HAP-1 (cell line): ENCODE measurements at places on chromosomes 3 and 15.

DNA sequence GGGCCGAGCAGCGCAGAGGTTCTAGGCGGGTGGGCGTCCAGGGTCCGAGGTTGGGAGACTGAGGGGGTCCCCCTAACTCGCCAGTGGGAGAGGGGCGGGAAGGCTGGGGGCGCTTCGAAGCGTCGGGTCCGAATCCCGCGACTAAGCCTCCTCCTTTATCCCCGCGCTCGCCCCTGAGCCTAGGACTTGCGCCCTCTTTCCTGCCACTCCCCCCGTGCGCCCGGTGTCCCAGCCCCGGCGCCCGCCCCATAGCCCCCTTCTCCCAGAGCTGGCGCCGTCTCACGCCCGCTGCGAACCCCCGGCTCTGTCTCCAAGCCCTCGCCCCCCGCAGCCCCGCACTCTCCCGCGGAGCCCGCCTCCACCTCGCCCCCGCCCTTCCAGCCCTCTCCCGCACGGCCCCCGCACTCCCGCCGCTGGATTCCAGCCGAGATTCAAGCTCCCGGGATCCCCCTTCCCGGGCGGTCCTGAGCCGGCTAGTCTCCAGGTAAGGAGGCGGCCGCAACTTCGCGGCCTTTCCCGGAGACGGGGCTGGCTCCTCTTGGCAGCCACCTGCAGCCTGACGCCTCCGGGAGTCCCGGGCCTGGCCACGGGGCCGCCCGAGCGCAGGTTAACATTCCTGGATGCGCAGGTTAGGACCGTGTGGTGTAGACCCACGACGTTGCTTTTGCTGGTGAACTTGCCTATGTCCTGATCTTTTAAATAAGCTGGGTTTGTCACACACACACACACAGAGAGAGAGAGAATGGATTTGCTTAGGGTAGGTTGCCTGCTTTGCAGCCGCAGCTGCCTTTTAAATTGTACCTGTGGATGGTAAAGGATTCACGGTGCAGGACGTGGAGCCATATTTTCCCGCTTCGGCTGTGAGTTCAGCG is 563 bp downstream of the PXYLP1 start:
- DNase-seq, result no peak

GRCh38 chr3:37144806-37145205 is 29.6 kb downstream of the LRRFIP2 start:
- no peak for DNase-seq

DNA sequence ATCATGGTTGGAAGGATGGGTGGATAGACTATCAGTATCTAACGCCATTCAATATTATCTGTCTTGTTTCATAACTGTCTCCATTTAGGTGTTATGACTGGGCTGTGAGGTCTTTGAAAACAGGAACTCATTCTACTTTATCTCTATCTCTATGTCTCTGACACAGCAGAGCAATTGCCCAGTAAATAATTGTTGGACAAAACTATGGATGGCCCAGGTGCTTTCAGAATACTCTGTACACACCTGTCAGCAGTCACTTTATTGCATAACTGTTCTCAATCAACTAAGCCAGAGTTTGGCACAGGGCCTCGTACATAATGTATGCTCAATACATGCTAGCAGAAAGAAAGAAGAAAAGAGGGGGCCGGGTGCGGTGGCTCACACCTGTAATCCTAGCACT is 210.3 kb downstream of the OPA1 start:
- DNase-seq, result no peak

DNA sequence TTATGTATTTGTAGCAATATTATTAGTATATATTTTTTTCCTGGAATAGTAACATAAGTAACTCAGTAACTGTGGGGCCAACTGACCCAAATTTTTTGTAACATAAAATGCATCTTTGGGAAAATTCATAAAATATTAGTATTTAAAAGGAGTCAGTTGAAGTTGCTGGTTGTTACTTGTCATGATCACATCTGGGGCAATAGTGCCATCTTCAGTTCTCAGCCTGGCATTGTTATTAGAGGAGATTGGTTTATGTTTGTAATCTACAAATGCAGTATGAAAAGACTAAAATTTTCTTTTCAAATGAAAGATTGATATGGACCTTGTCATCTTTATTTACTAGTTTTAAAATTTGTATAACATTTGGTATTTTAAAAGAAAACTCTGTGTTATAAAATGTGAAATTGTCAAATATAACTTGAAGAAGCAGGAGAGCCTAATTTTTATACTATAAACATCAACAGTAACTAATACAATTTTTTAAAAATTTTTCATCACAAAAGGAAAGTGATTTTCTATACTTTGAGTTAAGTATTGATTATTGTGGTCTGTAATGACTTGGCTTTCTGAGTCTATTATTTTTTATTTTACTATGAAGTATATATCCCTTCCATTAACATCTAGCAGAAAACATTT is 38.8 kb upstream of the MLF1 start:
- DNase-seq, result no peak

DNA sequence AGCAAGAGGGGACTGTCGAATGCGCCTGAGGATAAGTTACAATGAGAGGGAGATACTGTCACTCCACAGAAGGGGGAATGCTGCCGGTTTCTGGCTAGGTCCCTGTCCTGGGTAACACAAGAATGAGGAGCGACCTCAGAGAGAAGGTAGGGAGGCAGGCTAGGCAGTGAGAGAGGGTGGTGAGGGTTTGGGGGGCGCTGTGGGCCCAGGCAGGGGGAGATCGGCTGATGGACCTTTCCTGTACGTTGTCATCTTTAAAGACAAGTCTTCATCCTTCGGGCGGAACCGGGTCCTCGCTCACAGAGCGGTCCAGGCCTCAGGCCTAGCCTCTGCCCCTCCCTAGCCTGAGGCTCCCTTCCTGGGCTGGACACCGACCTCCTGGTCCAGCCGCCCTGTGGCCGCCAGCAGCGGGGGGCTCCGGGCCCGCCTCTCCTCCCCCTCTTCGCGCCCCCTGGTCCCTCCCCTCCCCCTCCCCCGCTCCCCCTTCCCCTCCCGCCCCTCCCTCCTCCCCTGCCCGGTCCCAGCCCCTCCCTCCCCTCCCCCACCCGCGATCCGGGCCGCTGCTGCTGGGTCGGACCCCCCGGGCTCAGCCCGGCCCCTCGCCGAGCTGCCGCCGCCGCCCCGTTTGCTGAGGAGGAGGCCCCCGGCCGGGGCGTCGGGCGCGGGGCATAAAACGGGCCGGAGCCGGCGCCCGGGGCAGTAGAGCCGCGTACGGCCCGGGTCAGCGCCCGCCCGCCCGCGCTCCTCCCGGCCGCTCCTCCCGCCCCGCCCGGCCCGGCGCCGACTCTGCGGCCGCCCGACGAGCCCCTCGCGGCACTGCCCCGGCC is at the start of gene CHRD:
Gene CHRD (plus strand): TSS at position 697 of the 827 bp plus-strand sequence. CDS start 265 bp downstream, outside the sequence.
- DNase-seq, result peak; percentile 43

DNA sequence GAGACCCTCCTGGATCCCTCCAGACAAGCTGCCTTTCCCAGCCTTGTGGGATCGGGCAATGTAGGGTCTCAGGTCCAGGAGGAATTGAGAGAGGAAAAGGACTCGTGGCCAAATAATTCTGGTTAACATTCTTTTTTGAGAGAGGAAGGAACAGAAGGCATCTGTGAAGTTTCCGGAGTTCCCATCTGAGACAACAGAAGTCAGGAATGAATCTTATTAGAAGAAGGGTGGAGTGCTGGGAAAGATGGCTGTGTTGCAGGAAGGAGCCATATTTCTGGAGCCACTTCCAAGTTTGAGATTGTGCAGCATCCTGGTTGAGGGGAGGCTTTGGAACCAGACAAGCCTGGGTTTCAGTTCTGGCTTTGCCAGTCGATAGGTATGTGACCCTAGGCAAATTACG is 9.4 kb downstream of the BOC start:
- no peak for DNase-seq

- peak; percentile 50 for DNase-seq
These were observed 350.3 kb downstream of the DOCK3 start for GRCh38 chr3:51024765-51025632.

GRCh38 chr15:57525581-57525980 is 66.1 kb upstream of the MYZAP start:
- DNase-seq, result no peak

DNA sequence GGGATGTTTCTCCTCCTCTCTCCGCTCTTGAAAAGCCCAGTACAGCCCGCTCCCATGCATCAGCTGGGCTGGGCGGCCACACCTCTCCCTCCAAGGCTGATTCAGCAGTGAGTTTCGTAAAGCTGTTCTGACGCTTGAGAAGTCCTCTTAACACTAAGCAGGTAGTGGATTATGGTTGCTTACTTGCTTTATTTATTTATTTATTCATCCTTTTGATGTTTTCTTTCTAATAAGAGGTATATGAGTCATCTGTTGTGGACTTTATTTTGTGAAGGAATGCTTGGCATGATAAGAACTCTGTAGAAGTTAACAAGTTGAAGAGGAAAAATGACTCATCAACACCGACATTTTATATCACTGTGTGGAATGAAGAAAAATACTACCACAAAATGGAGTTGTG is 285.0 kb downstream of the SQOR start:
- no peak for DNase-seq
